ENCODE measurements at places on chromosomes 16 and 17.

- DNase-seq: no peak
These were observed 292.5 kb downstream of the RBFOX1 start for GRCh38 chr16:7624871-7625766.

GRCh38 chr17:40666331-40666730, 1.4 kb upstream of the KRT222 start:
- DNase-seq: no peak

DNA sequence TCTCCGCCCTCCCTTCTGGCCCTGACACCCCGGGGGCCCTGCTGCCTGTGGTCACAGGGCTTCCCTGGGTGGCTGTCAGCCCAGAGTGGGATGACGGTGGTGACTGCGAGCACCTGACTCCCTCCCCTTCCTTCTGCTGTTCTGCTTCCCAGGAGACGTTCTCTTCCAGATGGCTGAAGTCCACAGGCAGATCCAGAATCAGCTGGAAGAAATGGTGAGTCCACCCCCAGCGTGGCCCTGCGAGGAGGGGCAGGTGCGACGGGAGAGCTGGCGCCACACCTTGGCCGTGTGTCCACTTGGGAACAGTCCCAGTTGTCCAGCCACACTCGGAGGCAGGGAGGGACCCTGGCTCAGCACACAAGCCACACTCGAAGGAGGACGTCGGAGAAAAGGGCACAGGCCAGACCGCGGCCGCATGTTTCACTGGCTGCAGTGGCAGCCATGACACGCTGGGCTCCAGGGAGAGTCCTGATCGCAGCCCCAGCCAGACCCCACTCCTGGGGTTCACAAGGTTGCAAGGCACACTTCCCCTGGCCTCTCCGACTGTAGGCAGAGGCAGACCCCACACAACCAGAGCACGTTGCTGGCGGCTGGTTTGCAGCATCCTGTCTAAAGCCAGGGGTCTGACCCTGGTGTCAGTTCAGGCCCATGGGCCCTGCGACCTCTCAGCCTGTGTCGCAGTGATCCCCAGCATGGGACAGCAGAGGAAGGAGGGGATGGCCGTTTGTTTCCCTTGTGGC, 49.9 kb downstream of the BAIAP2 start:
- no peak for DNase-seq

DNA sequence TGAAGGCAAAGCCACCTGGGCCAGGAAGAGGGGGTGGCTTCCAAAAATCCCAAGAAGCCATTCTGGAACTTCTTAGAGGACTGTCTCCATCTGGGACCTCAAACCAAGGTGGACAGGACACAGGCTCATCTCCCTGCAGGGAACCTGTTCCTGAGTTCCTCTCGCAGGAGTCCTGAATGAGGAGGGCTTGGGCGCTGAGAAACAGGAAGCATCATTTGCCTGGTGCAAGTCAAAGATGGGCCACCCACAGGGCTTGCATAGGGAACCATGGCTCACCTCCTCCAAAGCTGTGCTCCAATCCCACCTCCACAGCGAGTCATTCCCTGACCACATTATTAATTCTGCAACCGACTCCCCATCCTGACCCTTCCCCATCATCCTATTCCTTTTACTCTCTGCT, 55.0 kb upstream of the RPL38 start:
- DNase-seq: peak; percentile 7

DNA sequence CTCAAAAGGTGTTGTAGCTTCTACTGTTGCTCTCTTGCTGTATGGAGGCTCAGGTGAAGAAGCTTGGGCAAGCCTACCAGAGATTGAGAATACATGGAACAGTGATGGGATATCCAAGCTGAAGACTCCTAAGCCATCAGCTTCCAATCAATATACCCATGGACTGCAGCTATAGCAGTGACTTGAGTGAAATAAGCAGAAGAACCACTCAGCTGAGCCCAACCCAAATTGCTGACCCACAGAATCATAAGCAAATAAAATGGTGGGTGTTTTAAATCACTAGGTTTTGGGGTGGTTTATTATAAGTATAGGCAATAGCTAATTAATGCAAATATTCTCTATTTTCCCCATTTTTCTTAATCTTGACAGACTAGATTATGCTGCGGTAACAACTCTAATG, 147.7 kb upstream of the SALL1 start:
- no peak for DNase-seq

DNA sequence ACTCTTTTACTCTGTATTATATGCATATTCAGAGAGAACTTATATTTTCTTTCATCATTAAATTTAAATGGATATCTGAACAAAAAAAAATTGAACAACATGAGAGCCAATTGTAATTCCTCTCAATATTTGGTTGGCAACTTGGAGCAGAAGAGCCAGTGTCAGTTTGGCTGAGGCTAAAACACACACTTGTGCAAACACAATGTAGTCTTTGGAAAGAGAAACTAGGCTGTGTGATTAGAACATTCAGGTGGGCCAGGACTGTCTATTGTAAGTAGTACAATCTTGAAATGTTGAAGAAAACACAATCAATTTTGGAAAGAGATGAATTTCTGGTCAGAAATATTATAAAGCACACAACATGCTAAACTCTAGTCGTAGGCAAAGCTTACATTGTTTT, 17.0 kb downstream of the DCAF7 start:
- no peak for DNase-seq

DNA sequence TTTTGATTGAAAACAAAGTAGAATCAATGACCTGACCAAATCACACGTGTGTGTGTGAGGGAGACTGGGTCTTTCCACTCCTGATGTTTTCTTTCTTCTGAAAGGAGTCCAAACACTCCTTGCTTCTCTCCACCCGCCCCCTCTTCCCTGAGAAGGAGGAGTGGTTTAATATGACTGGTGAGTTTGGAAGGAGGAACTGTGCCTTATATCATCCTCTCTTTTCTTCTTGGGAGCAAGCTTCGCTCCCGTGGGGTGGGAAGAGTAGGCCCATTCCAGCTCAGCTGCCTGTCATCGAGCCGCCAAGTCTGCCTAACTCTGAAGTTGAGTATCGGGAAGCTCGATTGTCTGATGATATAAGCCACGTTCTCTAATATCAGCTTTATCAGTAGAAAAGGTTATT, 96.5 kb downstream of the YPEL2 start:
- no peak for DNase-seq

DNA sequence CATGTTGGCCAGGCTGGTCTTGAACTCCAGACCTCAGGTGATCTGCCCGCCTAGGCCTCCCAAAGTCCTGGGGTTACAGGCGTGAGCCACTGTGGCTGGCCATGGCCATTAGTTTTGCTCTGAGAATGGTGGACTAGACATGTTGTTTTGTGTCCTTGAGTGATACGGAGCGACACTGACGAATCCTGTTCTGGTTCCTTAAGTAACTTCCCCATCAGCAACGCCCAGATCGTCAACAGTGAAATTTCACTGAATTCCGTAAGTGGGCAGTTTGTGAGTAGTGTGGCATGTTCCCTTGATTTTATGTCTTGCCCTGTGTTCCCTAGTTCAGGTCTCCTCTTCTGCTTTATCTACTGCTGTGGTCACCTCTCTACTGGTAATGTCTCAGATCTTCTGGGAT, 67.4 kb downstream of the SNX29 start:
- DNase-seq: no peak

- DNase-seq: peak; percentile 52
These were observed 18.0 kb downstream of the HS3ST3B1 start for GRCh38 chr17:14318918-14319205.

- DNase-seq: no peak
These were observed 892 bp downstream of the RBFOX3 start for GRCh38 chr17:79609673-79610645.

GRCh38 chr17:78359321-78359996, 418 bp downstream of the SOCS3 start:
- no peak for DNase-seq

DNA sequence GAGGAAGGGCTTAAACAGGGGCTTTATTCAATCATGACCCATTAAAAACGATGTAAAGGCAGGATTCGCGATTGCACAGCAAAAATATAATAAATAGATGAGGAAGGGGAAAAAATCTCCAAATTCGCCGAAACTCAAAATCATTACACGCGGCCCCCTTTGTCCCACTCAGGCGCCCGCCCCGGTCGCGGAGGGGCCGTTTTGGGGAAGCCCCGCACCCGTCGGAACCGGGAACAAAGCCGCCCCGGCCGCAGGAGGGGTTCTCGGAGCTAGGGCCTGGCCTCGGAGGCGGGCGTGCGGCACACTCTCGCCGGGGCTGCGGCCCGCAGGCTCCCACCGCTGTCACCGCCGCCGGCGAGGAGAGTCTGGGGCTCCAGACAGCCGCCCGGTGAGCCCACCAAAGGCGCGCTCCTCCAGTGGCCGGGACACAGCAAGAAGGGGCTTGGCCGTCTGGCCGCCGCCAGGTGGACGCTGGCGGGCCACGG, 521 bp downstream of the C16orf87 start:
- peak; percentile 73 for DNase-seq

- DNase-seq: no peak
These were observed 20.3 kb downstream of the KIFC3 start for GRCh38 chr16:57781741-57782606.

- peak; percentile 83 for DNase-seq
These were observed 4.5 kb downstream of the CCR7 start for GRCh38 chr17:40560592-40561293.

DNA sequence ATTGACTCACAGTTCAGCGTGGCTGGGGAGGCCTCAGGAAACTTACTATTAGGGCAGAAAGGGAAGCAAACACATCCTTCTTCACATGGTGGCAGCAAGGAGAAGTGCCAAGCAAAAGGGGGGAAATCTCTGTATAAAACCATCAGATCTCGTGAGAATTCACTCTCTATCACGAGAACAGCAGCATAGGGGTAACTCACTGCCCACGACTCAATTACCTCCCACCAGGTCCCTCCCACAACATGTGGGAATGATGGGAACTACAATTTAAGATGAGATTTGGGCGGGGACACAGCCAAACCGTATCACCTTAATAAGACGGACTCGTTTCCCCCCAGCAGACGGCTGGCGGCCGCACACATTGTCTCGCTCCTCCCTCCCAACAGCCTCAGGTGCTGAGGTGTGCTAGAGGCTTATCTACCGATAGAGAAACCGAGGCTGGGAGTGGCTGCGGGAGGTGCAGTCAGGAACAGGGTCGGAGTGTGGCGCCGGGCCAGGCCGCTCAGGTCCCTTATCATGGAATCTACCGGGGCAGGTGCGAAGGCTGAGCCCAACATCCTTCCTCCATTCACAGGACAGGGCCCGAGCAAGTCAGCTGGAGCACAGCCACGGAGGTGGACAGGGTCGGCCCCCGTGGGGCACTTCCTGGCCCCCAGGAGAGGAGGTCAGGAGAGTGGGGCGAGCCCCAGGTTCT, 4.9 kb upstream of the ZG16B start:
- DNase-seq: no peak

GRCh38 chr16:46886764-46887523, 2.8 kb downstream of the GPT2 start:
- no peak for DNase-seq

- no peak for DNase-seq
These were observed 45.0 kb upstream of the LHX1 start for GRCh38 chr17:36892112-36892838.

DNA sequence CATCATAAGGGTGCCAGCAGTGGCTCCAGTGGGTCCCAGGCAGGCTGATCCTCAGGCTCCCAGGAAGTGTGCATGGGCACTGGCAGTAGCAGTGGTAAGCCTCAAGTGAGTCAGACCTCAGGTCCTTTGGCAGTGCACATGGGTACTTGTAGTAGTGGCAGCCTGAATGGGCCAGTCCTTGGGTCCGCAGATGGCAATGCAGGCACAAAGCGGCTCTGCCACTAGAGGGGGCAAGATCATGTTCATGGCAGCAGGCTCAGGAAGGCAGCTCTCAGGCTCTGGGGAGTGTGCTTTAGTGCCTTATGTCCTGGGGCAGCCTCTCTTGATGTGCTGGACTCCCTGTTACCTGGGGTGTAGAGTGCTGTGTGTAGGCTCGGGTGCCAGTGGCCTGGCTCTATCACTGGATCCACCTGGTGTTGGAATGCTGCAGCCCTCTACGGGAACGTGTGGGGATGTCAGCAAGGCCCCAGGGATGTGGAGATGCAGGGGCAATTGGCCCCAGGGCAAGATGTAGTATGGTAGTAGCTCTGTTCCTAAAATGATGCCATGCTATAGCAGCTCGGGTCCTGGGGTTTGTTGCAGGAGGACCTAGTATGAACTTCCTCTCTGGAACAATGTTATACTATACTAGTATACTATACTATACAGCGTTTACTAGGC, 11.0 kb downstream of the ACSM3 start:
- peak; percentile 82 for DNase-seq

GRCh38 chr16:133716-134115, 4.8 kb downstream of the NPRL3 start:
- DNase-seq: no peak
